Chondrocyte (in vitro differentiated cells): ENCODE measurements at places on chromosomes 5 and 9.

- no peak for DNase-seq
These were observed 115.7 kb upstream of the MSX2 start for GRCh38 chr5:174608631-174609097.

DNA sequence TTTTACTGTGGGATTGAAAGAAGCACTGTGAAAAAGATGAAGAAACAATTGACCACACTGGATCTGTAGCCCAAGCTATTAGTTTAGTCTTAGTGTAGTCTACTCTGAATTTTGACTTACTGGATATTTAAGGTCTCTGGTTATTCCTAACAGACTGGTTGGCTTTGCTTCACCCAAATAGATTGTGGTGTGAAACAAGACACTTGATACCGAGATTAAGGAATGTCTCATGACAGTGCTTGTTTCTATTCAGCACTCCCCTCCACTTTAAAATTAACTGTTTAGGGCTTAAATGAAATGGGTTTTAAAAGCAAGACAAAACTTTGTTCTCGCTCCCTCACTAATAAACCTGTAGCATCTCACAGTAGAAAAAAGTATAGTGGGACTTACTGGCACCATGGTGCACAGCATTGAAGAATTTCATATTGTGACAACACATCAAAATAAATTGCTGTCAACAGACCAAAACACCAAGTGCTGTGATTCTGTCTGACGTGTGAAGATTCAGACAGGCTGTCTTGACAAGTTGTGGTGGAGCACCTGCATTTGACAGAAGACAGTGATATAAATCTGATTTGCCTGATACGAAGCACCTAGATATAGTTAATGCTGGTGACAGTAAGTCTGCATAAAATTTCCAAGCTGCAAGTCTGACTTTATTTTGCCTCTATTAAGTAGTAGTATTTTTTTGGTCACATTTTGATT lies 73.1 kb downstream of the PBX3 start:
- DNase-seq, result no peak

- no peak for DNase-seq
These were observed 716 bp downstream of the HARS1 start for GRCh38 chr5:140690376-140690932.

DNA sequence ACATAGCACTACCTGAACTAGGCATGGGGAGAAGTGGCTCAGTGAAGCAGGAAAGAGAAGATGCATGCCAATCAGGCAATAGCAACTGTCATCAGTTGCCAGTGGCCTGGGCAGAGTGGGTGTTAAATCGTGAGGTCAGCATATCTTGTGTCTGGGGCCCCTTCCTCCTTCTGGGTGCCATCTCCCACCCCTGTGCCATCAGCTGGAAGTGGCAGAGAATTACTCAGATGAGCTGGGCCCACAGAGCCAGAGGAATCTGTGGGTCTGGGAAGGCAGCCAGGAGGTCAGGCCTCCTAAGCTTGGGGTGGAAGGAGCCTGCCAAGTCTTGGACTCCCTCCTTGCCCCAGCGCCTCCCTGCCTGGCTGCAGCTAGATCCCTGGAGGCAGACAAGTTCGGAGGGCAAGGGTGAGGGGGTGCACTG lies 66.5 kb downstream of the GALNT12 start:
- DNase-seq, result no peak

GRCh38 chr9:14209399-14210345 lies 104.3 kb downstream of the NFIB start:
- no peak for DNase-seq

- DNase-seq, result no peak
These were observed 191.0 kb downstream of the PJA2 start for GRCh38 chr5:109218818-109219217.

- no peak for DNase-seq
These were observed 25.7 kb upstream of the BARHL1 start for GRCh38 chr9:132556714-132557113.

DNA sequence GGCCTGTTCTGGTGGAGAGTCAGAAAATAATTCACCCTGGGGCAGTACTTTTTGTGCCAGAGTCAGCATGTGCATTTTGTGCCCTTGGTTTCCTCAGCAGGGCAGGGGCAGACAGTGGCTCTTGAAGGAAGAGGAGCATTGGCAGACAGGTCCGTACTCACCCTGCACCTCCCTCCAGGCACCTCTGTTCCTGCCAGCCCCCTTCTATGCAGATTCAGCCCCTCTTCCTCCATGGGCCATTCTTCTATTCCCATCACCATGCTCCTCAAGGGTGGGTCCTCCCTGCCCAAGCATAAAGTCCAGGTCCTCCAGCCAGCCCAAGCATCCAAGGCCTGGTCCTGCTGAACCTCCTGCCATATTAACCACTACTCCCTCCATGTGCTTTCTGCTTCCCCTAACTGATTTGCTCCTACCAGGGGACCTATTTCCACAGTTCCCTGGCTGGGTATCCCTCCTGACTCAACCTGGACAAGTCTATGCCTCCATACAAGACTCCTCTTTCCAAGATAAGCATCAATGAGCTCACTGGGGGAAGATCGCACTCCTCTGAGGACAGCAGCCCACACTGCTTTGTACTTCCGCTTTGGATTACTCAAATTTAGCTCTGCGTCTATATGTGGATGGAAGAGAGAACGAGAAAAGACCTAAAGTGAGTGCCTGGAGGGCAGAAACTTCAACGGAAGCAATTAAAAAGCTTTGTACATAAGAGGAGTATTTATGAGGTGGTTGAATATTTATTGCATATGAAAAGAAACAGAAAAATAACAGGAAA lies 9.3 kb upstream of the ACSL6 start:
- peak; percentile 24 for DNase-seq

DNA sequence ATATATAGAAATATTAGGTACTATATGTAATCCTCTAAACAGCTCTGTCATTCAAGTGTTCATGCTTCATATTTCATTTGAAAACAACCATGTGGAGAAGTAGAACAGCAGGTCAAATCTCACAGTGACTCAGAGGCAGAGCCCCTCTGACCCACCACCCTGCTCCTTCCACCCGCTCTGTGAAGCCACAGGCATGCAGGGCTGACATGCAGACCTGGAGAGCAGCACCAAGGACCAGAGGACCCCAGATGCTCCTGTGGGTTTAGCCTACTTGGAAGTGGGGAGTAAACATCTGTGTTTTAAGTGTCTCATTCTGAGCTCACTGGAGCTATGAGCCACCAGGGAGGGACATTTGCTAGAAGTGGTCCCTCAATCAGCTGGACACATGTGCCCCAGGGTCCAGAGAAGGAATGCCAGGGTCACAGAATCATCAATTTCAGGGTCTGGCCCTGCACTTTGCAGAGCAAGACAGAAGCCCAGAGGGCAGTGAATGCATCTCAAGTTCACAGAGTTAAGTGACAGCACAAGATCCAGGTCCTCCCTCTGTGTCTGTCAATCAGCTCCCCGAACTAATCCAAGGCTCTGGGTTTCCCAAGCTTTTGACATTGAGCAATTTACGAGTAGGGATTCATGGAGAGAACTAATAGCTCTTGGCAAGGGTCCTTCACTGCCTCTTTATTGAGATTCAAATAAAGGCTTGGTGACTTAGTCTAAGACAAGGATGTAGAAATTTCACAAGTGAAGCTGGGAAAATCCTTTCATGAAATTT lies 441.1 kb downstream of the SEMA5A start:
- no peak for DNase-seq

DNA sequence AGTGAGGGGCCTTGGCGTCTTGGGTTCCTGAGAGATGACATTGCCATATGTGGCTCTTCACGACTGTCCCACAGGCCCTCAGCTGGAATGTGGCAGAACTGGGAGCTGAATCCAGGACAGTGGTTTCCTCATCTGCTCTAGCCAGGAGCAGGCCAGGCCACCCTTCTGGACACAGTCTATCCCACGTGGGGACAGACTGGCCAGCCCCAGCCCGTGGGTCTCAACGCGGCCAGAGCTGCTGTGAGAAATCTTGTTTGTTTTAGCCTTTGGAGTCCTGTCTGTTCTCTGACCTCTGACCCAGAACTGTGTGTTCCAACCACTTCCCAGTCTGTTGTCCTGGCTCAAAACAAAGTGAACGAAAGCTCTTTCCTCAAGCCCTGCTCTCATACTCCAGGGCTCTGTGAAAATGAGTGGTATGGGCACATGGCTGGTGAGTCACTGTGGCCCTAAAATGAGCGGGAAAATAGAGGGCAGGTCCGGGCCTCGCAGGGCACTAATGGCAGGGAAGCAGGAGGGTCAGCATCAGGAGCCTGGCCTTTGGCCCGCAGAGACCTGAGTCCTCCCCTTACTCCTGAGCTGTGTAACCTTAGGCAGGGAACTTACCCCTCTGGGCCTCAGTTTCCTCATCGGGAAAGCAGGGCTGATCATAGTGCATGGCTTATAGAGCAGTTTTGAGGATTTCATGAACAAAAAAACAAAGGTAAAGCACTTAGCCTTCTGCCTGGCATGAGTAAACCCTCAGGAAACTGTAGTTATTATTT lies 34.8 kb upstream of the GLRX start:
- no peak for DNase-seq

- DNase-seq, result no peak
These were observed 23.3 kb downstream of the MCTP1 start for GRCh38 chr5:95261437-95262175.

GRCh38 chr5:17882760-17883488 lies 248.7 kb downstream of the TAF11L14 start:
- no peak for DNase-seq

DNA sequence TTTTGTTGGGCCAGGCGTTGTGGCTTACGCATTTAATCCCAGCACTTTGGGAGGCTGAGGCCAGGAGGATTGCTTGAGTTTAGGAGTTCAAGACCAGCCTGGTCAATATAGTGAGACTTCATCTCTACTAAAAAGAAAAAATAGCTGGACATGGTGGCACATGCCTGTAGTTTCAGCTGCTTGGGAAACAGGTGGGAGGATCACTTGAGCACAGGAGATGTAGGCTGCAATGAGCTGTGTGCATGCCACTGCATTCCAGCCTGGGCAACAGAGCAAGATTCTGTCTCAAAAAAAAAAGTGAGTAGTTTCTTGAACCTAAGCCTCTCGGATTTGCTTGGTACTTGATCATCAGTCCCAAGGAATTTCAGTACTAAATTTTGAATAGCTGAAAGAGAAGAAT lies 26.9 kb downstream of the G3BP1 start:
- DNase-seq, result no peak

GRCh38 chr5:167699432-167699831 lies 592.0 kb upstream of the WWC1 start:
- DNase-seq, result no peak

- DNase-seq, result no peak
These were observed 51.5 kb downstream of the HRH2 start for GRCh38 chr5:175709276-175709781.

DNA sequence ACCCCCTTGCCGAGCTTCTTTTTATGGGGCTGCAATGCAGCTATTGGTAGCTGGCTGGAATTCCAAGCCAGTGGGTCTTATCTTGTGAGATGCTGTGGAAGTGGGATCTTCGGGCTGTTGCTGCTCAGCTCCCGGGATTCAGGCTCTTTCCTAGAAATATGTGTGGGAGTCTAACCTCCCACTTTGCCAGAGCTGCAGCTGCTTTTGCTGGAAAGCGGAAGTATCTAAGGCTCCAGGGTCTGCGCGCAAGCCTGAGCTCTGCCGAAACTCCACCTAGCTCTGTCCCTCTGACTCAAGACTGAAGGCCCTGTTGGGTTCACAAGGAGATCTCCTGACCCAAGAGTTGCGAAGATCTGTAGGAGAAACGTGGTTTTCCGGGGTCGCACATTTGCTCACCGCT lies 151.1 kb upstream of the ANKRD55 start:
- DNase-seq, result no peak

- no peak for DNase-seq
These were observed 117.9 kb upstream of the GRIA1 start for GRCh38 chr5:153372425-153373129.

DNA sequence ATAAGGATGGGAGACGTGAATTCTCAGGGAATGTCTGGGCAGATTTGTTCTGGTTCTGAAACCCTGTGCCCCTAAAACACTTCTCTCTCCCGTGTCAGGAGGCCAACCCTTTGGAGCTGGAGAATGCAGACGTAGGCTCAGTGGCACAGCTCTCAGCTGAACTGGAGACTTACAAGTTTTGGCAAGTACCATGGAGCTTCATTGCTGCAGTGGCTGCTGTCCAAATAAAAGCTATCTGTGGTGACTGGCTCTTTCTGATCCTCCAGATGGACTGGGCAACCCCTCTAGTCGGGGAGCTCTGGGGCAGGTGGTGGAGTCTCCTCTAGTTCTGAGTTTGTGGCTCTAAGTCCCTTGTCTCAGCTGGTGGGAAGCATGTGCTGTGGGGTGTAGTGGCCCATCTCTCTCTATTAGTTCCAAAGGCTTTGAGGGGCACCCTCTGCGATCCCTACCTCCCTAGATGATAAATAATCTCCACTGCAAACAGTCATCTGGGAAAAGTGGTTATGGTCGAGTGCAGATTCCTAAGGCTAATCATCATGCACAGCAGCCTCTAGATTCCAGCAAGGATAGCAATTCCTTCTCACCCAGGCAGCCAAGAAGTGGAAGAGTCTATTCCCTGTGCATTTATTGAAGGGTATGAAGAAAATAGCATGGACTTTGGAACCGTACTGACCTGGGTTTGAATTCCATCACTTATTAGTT lies 204.2 kb upstream of the KLF4 start:
- no peak for DNase-seq

- DNase-seq, result no peak
These were observed at the start of gene SPATA6L for GRCh38 chr9:4666042-4666699. SPATA6L (minus strand) TSS chr9:4666480; CDS start chr9:4666250, 230 bp downstream.

DNA sequence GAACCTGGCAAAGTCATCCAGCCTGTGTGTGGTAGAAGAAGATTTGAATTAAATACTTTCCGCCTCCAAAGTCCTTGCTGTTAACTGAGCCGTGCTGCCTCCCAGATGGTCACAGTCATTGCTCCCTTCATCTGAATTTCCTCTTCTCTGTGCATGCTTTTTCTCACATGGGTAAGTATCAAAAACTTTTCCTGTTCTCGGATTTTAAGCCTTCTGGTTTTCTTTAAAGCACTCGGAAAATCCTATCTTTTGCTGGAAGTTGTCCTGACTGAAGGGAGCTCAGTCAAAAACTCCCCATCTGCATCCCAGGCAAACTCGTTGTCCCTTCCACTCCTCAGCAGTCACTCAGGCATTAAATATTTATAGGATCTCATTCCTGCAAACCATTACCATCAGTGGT lies 290.0 kb upstream of the PIK3R1 start:
- DNase-seq, result no peak

DNA sequence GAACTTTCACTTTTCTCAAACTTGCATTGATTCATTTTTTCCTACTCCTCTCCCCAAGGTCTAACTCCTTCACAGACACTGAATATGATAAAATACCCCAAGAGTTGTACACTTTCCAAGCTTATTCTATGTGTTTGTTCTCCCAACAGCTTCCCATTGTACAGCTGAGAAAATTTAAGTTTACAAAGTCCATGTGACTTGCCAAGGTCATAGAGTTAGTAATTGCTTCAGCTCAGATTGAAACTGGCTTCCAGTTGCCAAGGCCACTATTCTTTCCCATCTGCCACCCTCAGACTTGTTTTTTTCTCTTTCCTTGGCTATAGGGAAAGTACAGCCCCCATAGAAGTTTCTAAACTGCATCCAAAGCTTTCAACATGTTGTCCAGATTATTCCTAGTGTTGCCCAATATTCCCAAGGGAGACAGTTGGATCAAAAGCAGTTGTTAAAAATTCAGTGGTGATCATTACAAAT lies 34.8 kb downstream of the TNFSF8 start:
- DNase-seq, result no peak

DNA sequence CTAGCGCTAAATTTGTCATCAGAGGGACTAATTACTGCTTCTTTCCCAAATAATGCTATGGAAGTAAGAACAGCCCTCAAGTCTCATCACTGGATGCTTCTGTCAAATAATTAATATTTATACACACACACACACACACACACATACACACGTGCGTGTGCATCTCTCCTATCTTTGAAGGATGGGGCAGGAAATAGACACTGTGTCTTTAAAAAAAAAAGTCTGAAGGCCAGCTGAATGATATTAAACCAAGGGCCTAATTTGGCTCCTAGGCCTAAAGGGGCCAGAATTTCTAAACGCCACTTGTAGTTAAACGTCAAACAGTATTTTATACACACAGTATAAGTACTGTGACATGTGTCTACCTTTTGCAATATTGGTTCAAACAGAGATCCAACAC lies 3.3 kb downstream of the SLF1 start:
- no peak for DNase-seq
